PC-3 (cell line): ENCODE measurements at places on chromosomes 16 and 17.
A peak's percentile ranks its signal among the peaks of the same experiment; 100 is the strongest.

- no peak for DNase-seq
Observed at GRCh38 chr16:47278306-47278970, 134.7 kb upstream of the NETO2 start.

DNA sequence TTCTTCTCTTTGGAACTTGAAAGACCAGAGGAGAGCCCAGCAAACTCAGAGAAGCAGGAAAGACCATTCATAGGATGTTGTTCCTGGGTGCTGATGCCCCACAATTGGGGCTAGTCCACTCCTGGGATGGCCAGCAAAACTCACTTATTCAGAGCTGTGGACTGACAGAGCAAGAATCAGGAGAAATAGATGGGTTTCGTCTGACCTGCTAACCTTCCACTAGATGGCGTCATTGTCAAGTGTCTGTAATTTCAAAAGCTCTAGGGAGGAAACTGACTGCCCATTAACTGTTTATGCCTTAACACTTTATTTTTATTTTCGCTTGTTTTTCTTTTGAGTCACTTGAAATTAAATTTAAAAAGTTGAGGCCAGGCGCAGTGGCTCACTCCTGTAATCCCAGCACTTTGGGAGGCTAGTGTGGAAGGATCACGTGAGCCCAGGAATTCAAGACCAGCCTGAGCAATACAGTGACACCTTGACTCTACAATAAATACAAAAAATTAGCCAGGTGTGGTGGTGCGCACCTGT lies 28.7 kb upstream of the MILR1 start:
- peak; percentile 91 for DNase-seq

GRCh38 chr17:59757470-59757869 lies 50.0 kb downstream of the VMP1 start:
- DNase-seq = no peak

GRCh38 chr16:12646098-12646489 lies 157.6 kb downstream of the CPPED1 start:
- DNase-seq = no peak

- DNase-seq = no peak
Observed at GRCh38 chr16:88069397-88070168, 118.3 kb downstream of the BANP start.
